T-cell (primary cell): ENCODE measurements at places on chromosomes 4 and X. TPM values are rescaled to one million over a fixed set of nuclear protein-coding genes. Genes with fewer than 3 reads are reported as not detected.

SPANXB1 gene
- not detected for total RNA-seq

GRCh38 chrX:50668860-50669259 is 145.1 kb downstream of the SHROOM4 start:
- H3K27me3 ChIP-seq: no peaks in the 10 kb centered on the region

DNA sequence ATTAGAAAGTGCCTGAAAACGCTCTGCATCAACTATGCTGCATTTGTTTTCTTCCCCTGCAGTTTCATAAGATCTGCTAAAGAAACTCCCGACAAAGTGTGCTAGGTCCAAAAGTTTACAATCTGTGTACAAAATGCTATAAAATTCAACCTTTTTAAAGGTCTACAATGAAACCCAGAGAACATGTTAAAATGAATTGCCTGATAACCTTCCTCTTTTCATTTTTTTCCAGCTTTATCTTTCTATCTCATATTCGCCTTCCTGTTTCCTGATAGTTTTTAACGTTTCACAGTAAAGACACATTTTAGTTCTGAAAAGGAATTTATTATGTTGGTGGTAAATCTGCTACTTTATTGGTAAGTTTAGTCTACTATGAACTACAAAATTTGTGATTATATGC is 9.5 kb upstream of the HPGDS start:
- H3K4me1 ChIP-seq: no peaks in the 10 kb centered on the region
- H3K36me3 ChIP-seq: no peaks in the 10 kb centered on the region
- no peak overlapping the region for H3K4me3 ChIP-seq
- DNase-seq: no peak

DNA sequence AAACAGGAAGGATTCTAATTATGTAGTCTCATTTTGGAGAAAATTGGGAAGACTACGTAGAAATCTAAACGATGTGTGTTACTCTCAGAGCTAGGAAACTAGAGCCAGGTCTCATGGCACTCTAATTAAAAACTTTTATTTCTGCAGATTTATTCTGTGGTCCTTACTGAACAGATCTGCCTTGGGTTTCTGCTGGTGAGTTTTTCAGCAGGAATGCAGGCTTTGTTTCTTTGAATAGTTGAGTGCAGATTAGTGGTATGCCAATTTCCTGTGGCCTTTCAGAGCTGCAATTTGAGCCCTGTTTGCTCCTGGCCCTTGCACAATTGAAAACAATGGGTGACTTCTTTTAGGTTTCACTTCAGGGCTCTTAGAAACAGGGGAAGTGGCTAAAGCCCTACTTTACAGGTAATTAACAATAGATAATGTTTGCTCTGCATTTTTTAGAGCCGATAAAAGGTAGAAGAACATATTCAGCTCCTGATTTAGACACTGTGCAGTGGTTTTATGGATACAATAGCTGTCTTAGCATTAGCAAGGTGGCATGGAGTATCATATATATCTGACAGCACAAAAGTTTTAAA is 21.8 kb downstream of the SPRY1 start:
- no peak for DNase-seq
- peaks cover 11% of the 10 kb centered on the region for H3K4me1 ChIP-seq
- H3K27me3 ChIP-seq: no peaks in the 10 kb centered on the region
- H3K4me3 ChIP-seq: no peak overlapping the region
- H3K27ac ChIP-seq: no peak overlapping the region

DNA sequence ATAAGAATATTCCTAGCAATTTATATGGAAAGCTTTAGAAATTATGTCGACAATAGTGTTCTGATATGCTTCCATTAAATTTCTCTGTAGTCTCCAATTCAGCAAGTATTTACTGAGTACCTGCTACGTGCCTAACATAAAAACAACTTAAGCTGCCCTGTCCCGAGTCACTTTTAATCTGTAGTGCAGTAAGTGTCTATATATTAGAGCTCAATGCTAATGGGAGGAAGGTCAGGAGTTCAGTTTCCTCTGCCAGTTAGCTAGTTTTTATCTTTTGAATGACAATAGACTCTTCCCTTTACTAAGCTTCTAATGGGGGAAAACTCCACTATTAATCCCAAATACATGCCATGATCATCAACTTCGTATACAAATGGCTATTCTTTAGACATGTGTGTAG is 118.7 kb upstream of the NAP1L5 start:
- no peak for DNase-seq
- no peaks in the 10 kb centered on the region for H3K4me1 ChIP-seq
- H3K27me3 ChIP-seq: no peaks in the 10 kb centered on the region
- no peaks in the 10 kb centered on the region for H3K36me3 ChIP-seq

DNA sequence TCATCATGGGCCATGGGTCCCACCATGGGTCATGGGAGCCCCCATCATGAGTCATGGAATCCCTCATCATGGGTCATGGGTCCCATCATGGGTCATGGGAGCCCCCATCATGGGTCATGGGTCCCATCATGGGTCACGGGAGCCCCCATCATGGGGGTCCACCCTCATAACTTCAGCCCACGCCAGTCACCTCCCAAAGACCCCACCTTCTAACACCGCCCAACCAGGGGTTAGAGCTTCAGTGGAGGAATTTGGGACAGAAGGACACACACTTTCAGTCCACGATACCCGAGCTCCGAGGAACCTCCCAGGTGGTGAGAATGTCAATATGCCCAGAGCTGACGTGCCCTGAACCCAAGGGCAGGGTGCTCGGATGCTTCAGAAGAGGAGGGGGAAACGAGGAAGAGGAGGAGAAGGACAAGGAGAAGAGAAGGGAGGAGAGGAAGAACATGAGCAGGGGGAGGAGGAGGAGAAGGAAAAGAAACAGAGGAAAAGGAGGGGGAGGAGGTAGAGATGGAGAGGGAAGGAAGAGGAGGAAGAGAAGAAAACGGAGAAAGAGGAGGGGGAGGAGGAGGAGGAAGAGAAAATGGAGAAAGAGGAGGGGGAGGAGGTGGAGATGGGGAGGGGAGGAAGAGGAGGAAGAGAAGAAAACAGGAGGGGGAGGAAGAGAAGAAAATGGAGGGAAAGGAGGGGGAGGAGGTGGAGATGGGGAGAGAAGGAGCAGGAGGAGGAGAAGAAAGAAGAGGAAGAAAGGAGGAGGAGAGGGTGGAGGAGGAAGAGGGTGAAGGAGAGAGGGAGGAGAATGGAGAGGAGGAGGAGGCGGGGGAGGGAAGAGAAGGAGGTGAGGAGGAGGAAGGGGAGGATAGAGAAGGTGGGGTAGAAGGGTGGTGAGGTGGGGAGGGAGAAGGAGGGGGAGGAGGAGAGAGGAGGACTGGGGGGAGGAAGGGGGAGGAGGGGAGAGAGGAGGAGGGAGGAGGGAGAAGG is 17.7 kb downstream of the IL3RA start:
- no peak for DNase-seq
- H3K4me3 ChIP-seq: no peak overlapping the region
- no peaks in the 10 kb centered on the region for H3K36me3 ChIP-seq
- no peak overlapping the region for H3K27ac ChIP-seq

GRCh38 chr4:83771113-83771705 is 235.3 kb downstream of the GPAT3 start:
- H3K27ac ChIP-seq: no peak overlapping the region
- DNase-seq: no peak
- no peaks in the 10 kb centered on the region for H3K4me1 ChIP-seq

FRAS1 gene
- 0.23 TPM for total RNA-seq

ARX gene
- not detected for total RNA-seq

- H3K27ac ChIP-seq: no peak overlapping the region
- DNase-seq: no peak
- peaks cover 63% of the 10 kb centered on the region for H3K27me3 ChIP-seq
- peaks cover 9% of the 10 kb centered on the region for H3K4me1 ChIP-seq
Observed at GRCh38 chr4:6471307-6472007, 957 bp downstream of the PPP2R2C start.

SLC9A6 gene
- total RNA-seq: 23.9 TPM

DNA sequence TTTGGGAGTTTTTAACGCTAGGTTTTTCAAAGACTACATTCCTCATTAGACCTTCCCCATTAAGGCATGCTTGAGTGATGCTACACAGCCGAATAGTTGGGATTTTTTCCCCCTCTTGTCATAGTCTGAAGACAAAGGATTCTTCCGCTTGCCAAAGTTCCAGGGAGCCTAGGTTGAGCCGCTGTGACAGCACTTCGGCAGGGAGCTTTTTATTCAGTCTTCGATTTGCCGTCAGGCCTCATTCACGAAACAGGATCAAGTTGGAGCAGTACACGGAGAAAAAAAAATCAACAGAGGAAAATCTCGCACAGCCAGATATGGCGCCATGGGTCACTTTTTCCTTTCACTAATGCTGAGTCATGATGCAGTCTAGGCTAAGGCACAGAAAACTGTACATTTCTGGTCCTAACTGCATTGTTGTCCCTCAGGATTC is 24.3 kb downstream of the SHROOM3 start:
- no peaks in the 10 kb centered on the region for H3K36me3 ChIP-seq
- no peak for DNase-seq
- no peaks in the 10 kb centered on the region for H3K27me3 ChIP-seq

DNA sequence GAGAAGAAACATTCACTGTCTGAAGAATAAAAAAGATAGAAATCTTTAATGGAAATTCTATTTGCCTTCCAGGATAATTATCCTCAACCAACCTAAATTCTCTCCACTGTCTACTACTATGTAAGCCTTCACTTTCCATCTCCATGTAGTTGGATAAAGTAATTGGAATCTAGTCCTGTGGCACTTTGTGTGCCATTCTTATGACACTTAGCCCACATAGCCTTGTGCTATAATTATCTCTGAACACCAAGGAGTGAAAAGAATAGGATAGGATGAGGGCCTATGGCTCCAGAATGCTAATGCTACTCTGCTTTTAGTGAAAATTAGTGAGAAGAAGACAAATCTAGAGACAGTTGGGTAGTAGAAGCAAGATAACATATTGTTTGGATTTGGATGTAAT is 20.2 kb downstream of the PRSS48 start:
- DNase-seq: no peak
- no peaks in the 10 kb centered on the region for H3K27me3 ChIP-seq
- no peak overlapping the region for H3K4me3 ChIP-seq
- H3K27ac ChIP-seq: no peak overlapping the region
- H3K4me1 ChIP-seq: no peaks in the 10 kb centered on the region
- H3K36me3 ChIP-seq: no peaks in the 10 kb centered on the region

DNA sequence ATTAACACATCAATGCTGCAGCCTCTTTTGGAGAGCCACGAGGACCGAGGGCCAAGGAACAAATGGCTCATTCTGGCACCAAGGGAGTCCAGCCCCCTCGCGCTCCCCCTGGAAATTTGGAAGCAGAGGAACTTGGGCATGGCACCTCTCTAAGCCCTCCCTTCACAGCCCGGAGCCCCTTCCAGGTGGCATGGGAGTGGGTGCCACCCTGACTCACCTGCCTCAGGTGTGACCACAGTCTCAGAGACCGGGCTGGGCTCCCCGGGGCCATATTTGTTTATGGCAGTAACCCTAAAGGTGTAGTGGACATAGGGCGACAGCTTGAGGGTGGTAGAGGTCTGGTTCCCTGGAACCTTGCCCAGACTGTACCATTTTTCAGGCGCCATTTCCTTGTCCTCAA is 18.8 kb downstream of the L1CAM start:
- H3K4me3 ChIP-seq: no peak overlapping the region
- no peaks in the 10 kb centered on the region for H3K36me3 ChIP-seq
- H3K27me3 ChIP-seq: no peaks in the 10 kb centered on the region
- H3K4me1 ChIP-seq: no peaks in the 10 kb centered on the region
- no peak for DNase-seq

DNA sequence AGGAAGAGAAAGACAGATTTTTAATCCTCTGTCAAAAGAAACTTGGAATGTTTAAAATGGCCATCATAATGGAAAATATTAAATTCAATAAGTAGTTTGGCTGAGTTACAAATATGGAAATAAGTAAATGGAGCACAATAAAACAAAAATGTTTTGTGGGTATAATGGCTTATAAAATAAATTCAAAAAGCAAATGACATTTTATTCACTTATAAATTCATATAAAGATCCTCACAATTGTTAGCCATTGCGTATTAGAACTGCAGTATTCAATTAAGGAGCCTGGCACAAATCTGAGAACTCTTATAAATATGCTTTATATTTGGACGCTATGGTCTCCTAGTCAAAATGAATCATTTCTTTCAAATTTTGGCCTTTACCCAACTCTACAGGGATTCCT is 339.0 kb upstream of the PABPC4L start:
- no peak for DNase-seq
- no peak overlapping the region for H3K27ac ChIP-seq
- no peaks in the 10 kb centered on the region for H3K4me1 ChIP-seq
- H3K27me3 ChIP-seq: no peaks in the 10 kb centered on the region
- no peaks in the 10 kb centered on the region for H3K36me3 ChIP-seq

DNA sequence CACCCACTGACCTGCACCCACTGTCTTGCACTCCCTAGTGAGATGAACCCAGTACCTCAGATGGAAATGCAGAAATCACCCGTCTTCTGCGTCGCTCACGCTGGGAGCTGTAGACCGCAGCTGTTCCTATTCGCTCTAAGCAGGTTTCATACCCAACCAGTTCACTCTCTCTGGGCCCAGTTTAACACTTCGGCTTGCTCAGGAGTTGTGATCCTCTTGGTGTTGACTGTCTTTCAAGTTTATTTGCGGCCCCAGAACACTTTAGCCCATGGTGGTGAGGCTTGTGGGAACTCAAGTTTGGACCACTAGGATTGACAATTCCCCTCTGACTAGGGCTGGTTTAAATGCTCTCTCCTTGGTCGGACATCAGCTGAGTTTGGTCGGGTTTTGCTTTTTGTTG is 147.0 kb downstream of the DACH2 start:
- H3K4me1 ChIP-seq: no peaks in the 10 kb centered on the region
- H3K27ac ChIP-seq: no peak overlapping the region
- no peak overlapping the region for H3K4me3 ChIP-seq
- DNase-seq: no peak
- H3K36me3 ChIP-seq: no peaks in the 10 kb centered on the region
- H3K27me3 ChIP-seq: no peaks in the 10 kb centered on the region

SPANXC gene
- not detected for total RNA-seq

GRCh38 chr4:104743215-104743653 is 248.5 kb upstream of the CXXC4 start:
- H3K27ac ChIP-seq: no peak overlapping the region
- H3K27me3 ChIP-seq: no peaks in the 10 kb centered on the region
- H3K36me3 ChIP-seq: no peaks in the 10 kb centered on the region

DNA sequence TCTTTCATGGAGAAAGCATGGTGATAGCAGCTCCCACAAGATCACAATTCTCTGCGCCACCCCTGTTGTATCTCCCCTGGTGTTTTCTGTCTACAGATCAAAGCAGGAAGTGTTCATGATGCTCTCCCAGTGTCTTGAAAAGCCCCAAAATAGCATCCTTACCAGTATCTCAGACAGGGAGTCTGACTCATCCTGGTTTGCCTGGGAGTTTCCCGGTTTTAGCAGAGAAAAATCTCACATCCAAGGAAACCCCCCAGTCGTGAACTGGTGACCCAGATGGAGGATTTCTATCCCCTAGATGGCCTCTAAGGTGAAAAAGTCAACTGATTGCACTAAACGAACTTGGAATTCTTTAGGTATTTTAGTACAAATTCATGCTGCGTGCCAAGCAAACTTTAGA is 64.3 kb upstream of the NR0B1 start:
- H3K4me1 ChIP-seq: no peaks in the 10 kb centered on the region
- DNase-seq: no peak
- H3K27ac ChIP-seq: no peak overlapping the region
- H3K36me3 ChIP-seq: no peaks in the 10 kb centered on the region

IL2 gene
- 2.7 TPM for total RNA-seq
